ENCODE measurements at places on chromosomes 5 and 9.

DNA sequence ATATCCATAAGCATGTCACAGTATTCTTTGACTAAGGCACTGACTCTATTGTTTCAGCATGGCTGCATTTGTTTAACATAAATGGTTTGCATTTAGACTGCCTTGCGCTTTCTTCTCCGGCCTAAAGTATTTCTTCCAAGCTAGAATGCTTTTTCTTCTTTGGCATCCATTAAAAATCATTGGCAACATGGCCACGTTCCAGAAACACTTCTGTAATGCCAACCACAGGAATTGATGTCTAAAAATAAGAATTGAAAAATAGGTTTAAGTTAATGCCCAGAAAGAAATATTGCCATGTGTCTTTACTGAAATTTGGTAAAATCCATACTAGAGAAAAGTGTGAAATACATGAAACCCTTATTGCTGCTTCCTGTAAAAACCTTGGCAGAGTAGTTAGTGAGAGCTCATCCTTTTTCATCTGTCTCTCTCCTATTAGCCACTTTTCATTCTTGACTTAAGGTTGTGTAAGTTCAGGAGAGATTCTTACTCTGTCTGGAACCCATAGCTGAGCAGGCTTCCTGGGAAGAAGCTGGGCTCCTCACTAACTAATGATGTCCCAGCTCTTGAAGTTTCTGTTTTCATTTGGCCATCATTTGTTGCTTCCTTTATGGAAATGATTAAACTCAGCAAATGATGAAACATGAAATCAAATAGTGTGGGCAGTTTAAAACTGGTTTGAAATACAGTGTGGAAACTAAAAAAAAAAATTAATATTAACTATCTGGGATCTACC, 58.2 kb upstream of the RPS23 start:
- DNase-seq, result no peak

DNA sequence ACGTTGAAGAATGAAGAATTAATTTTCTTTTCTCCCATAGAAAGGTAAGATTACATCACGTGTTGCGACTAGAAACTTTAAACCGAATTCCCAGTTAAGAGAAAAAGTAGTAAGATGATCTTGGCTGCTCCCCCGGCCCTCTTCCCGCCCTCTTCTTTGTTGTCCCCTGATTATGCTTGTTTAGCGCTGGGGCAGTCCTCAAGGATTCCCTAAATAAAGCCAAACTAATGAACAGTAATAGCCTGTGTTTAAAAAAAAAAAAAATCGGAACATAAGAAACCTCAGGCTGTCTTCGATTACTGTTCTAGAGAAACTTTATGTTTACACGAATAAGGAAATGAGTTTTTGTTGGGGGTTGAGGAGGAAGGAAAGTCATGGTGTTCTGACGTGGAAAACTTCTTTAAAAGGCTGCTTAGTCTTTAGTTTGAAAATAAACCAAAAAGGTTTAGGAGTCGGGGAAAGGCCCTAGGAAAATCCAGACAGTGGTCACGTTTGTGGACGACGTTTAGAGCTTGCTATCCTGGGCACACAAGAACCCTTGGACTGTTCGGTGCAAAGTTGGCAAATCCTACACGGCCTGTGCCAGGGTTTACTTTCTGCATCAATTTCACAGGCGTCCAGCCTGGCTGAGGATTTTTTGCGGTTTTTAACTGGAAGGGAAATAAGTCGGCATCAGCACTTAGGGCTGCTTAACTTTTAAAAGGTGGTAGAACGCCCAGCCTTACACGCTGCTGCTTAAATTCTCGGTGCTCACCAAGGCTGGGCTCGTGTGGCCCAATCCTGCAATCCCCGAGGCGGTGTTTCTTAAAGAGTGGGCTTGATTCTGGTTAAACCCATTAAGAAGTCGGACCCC, 1.1 kb upstream of the MAT2B start:
- no peak for DNase-seq

- DNase-seq, result no peak
Measured at GRCh38 chr9:71762900-71763653, 5.2 kb downstream of the CEMIP2 start.

GRCh38 chr9:129549139-129549538, 71.8 kb downstream of the C9orf50 start:
- DNase-seq, result no peak

DNA sequence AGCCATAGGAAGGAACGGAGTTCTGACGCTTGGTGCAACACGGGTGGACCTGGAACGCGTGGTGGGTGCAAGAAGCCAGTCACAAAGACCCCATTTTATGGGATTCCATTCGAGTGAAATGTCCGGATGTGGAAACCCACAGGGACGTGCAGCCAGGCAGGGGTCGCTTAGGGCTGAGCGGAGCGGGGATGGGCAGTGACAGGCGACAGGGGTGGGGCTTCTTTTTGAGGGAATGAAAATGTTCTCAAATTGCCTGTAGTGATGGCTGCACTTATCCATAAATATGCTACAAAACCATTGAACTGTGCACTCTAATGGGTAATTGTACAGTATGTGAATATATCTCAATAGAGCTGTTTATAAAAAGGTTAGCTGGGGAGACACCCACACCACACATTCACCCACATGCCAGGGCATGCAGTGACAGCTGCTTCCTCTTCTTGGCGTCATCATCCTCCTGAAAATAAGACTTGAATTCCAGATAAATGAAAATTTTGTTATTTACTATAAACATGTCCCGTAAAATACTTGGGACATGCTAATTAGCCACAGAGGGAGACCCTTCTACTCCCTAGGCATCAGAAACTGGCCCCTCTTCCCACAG, 71.3 kb upstream of the OLFM1 start:
- DNase-seq, result no peak
